Cerebellar nuclear complex (tissue), 1 donor: ENCODE measurements at places on chromosomes 2 and 18.

DNA sequence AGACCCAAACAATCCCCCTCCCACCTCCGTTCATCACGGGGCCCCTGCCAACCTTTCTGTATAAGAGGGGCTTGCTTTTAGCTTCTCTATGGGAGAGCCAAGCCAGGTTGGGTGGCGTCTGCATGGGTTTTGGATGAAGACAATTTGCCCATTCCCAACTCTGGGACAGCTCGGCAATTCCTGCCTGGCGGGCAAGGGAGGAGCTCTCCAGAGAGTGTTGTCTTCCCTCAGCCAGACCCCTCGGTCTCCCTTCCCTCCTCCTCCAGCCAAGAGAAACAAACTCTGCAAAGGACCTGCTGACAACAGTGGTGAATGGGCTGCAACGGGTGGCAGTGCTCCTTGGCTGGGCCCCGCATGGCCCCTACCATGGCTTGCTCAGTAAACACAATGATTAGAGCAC, 267.2 kb upstream of the HDAC4 start:
- no peak for DNase-seq

DNA sequence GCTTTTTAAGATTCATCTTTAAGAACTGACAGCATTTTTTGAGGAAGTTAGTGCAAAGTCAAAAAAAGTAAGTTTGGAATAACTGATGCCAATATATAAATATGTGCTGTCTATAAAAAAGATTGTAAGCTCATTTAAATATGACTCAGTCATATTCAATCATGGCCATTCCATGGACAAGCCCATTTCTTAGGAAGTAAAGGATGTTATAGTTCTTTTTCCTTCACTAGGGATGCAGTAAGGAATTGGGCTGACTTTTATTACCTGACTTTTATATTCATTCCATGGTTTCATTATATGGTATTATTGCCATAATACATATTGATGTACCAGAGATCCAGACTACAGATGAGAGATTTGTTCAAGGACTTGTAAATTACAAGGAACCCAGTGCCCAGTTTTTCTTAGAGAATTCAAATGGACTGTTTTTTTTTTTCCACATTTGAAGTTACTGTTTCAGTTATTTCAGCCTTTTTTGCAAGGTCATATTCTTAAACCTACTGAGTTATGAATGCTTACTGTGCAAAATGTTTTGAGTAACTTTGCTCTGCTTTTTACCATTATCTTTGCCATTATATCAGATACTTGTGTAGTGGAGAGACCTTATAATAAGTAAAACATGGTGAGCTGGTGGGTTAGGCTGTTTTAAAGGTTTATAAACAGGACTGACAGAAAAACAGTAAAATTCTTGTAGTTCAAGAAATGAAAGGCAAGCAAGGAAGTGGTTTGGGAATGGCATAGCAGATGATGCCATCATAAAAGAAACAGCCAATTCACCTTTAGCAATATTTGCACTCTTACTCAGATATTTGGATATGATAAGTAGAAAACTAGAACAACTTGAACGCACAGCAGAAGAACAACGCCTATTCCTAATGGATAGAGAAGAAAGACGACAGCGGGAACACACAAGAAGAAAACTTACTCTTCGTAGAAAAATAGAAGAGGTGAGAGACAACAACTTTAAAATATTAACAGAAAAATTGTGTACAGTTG, 7.6 kb downstream of the FSIP2 start:
- no peak for DNase-seq

- DNase-seq: no peak
These were observed 157.8 kb downstream of the SMAD2 start for GRCh38 chr18:47772374-47773248.

GRCh38 chr2:67823726-67824125, 239.1 kb downstream of the C1D start:
- no peak for DNase-seq

- DNase-seq: no peak
These were observed 13.1 kb downstream of the HS6ST1 start for GRCh38 chr2:128305555-128306080.

DNA sequence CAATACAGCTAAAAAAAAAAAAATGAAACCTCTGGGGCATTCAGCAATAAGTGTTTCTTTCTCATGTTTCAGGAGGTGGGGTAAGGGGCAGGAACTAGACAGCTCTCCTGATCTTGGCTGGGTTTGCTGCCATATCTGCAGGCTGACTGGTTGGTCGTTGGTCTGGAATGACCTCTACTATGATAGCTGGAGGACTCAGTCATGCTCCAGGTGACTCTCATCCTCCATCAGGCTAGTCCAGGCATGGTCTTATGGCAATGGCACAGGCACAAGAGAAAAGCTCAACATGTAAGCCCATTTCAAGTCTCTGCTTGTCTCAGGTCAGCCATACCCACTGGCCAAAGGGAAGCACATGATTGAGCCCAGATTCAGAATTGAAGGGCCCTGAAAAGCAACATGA, 9.5 kb upstream of the SLC1A4 start:
- no peak for DNase-seq

- DNase-seq: no peak
These were observed 148.8 kb downstream of the HRH4 start for GRCh38 chr18:24609254-24609653.

GRCh38 chr2:127086990-127087790, 19.8 kb downstream of the BIN1 start:
- no peak for DNase-seq

GRCh38 chr2:15623898-15624541, 32.4 kb downstream of the DDX1 start:
- DNase-seq: no peak

DNA sequence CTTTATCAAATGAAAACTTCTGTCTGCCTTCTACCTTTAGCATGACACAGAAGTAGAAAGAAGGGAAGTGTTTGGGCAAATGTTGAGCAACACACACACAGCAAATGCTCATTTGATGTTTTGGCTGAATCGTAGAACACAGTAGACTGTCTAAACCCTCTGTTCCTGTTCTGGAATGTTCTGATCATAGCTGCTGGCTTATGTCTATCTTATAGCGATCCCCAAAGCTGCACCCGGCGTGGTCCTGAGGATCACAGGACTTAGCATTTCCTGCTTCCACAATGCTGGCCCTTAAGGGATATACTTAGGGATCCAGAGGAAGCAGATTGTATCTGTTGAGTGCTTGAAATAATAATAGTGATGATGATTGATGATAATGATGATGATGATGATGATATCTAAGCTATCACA, 15.2 kb downstream of the GNLY start:
- no peak for DNase-seq

GRCh38 chr2:63679252-63679855, 90.6 kb downstream of the MDH1 start:
- no peak for DNase-seq

DNA sequence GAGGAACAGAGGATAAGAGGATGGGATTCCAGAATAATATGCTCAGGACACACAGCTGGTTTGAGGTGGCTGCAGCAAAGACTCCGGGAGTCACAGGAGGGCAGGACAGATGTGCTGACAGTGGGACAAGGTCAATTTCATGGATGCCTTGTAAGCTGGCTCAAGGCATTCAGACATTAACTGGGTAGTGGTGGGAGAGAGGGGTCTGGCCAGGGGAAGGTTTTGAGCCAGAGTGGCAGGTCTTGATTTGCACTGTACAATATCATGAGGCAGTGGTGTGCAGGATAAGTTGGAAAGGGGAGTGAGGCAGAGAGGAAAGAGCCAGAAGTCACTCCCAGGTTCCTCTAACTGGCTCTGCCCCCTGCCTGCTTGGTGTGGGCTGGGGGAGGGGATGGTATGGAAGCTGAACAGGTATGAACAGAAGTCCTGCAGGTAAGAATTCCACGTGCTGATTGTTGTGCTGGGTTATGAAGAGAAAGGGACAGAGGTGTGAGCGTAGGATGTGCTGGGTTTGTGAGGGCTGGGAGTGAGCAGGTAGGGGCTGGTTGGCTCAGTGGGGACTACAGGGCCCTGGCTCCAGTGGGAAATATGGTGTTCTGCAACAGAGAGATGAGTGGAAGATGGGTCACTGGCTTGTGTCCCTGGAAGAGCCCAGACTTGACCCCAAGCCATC, 141.7 kb upstream of the COPS8 start:
- no peak for DNase-seq

DNA sequence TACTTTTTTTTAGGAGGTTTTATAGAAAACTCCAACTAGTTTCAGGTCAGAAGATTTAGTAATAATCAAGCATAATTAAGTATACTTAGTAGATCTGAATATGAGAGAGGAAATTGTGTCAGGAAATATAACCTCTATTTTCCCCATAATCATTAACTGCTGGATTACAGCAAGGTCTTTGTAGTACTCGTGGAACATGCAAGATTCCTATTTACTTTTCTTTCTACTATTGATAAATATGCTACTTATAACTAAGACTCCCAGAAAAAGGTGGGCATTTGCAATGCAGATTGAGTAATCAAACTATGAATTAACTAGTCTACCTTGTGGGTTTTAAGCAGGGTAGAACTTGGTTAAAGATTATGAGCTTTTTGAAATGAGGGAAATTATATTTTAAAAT, 570.1 kb downstream of the LRP1B start:
- no peak for DNase-seq

DNA sequence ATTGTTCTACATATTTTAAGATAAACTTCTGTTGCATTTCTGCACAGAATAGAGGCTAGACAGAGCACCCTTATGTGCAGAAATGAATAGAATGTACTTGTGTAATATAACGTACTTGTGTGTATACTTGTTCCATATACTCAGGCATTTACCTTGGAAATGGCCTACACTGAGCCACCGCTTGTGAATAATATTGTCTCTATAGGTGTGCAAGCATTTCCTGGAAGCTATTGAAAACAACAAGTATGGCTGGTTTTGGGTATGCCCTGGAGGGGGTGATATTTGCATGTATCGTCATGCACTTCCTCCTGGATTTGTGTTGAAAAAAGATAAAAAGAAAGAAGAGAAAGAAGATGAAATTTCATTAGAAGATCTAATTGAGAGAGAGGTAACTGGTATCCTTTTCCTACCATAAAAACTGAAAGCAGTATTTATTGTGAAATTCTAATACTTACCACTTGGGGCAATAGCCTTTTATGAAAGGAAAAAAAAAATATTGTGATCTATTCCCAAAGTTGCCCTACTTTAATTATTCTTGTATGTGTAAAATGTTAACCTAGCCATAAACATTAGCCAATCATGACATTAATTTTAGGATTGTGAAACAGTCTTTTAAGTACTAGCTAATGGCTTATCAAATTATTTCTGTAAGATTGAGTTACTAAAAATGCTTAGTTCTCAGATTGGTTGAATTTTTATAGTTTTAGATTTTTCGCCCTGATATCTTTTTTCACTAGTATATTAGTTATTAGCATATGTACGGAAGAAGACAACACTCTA, 18.0 kb downstream of the ZC3H15 start:
- no peak for DNase-seq

- no peak for DNase-seq
These were observed 654 bp upstream of the ASB1 start for GRCh38 chr2:238425979-238426567.

DNA sequence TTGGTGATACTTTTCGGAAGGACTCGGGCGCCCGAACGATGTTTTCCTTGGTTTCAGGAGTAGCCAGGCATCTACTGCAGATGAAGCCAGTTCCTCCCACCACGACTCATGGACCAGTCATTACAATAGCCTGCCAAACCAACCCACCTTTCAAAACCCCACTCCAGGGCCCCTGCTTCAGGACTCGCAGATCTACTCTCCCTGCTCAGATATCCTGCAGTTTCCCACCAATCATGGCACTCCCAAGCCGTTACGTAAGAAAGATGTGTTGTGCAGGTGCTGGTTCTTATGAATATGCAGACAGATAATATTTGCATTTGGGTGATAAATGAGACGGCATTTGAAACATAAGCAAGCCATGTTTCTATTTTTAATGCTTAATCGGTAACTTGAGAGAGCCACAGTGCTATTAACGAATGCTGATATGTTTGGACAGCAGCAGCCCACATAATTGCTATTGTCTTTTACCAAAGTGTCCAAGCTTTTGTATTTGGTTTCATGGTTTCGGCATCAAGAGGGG, 3.5 kb upstream of the CYS1 start:
- DNase-seq: no peak

- no peak for DNase-seq
These were observed 18.2 kb downstream of the C2orf69 start for GRCh38 chr2:199929262-199929661.

DNA sequence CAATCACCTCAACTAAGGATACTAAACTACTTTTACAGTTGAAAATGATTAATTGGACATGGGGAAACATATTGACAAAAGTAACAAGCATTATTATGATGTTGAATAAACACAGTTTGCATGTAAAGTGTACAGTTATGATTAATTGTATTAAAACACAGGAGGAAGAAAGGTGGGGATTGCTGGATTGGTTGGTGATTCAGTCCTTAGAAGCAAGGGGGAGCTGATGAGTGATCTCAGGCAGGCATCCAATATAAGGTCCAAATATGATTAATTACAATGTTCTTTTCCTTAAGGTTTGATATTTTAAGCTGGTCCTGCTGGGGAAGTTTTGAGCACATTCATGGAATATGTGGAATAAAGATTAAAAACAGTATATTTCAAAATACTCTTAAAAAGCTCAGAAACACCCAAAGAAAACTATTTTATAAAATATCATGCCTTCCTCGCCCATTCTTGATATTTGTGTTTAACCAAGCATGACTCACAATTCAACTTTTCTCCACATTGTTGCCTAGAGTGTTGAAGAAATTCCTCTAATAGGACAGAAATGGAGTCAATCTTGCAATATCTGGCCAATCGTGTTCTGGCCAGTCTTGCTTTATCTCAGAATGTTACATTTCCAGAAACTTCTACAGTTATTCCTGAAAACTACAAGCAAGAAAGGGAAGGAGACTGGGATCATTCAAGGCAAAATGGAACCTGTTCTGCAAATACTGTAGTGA, 268.2 kb downstream of the RPIA start:
- DNase-seq: no peak
